ENCODE measurements at places on chromosomes 2 and 18.

DNA sequence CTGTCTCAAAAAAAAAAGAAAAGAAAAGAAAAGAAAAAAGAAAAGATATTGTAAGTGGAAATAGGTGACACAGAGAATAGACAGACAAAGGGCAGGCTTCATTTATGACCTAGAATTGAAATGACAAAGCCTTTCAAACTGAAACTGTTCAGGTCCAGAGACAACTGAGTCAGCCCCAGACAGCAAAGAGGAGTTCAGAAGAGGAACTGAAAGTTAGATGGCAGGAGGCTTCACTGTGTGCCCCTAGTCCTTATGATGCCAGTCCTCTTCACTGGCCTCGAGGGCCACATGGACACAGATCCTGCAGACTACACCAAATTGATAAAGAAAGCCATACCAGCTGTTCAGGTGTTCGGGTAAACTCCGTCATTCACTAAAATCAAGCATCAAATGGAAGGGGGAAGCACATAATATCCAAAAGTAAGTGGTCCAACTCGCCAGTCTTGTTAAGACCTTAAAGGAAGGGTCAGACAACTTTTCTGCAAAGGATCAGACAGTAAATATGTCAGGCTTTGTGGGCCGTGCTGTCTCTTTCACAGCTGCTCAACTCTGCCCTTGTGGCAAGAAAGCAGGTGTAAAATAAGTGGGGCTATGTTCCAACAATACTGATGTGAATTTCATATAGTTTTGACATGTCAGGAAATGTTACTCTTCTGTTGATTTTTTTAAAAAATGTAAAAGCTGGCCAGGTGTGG, 231.9 kb upstream of the MGAT5 start:
- DNase-seq: no peak

- DNase-seq: no peak
These were observed 105.1 kb downstream of the KCNF1 start for GRCh38 chr2:11016735-11017388.

- no peak for DNase-seq
These were observed 117.2 kb upstream of the HS6ST1 start for GRCh38 chr2:128435576-128436478.

- no peak for DNase-seq
These were observed 21.9 kb downstream of the CRACDL start for GRCh38 chr2:98913916-98914712.

- DNase-seq: no peak
These were observed 3.5 kb downstream of the FEV start for GRCh38 chr2:218981390-218981880.

GRCh38 chr2:182784777-182785176, 68.7 kb downstream of the DNAJC10 start:
- no peak for DNase-seq

- DNase-seq: no peak
These were observed 810.8 kb downstream of the NRXN1 start for GRCh38 chr2:50221106-50221505.

GRCh38 chr2:60104514-60105505, 448.6 kb downstream of the BCL11A start:
- no peak for DNase-seq

GRCh38 chr2:218272531-218273212, 2.4 kb downstream of the PNKD start:
- no peak for DNase-seq

DNA sequence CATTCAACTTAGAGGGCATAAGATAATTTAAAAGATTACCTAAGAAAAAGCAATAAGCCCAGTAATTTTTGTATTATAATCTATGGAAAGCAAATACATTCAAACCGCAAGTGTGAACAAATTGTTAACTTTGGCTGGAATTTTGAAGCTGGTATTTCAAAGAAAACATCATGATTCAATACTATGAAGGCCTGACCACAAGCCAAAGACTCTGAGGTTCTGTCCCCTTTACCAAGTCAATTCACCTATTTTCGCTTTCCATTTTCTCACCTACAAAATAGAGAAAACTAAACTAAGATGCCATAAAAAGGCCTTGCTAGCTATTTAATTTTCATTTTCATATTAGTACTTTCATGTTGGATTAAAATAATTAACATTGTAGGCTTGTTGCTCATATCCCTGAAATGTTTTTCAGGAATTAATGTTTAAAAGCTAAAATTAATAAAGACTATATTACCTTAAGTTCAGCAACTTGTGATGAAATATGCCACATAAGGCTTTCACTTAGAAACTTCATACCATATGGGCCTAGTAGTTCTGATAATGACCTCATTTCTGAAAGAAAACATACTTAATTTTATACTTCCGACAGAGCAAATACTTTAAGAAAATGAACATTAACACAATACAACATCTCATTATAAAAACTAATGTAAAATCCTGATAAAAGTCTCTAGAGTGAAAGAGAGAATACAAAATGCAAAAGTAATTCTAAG, 85.7 kb upstream of the FRZB start:
- no peak for DNase-seq

- no peak for DNase-seq
These were observed 100.5 kb downstream of the CDC42EP3 start for GRCh38 chr2:37570773-37571586.

- no peak for DNase-seq
These were observed 71.8 kb upstream of the DAPL1 start for GRCh38 chr2:158723181-158723838.
